ENCODE measurements at places on chromosomes 16 and 17.

GRCh38 chr17:8691931-8692330 lies 52.7 kb downstream of the CCDC42 start:
- DNase-seq, result no peak

- DNase-seq, result no peak
Observed at GRCh38 chr17:65001409-65002045, 55.0 kb downstream of the GNA13 start.

- DNase-seq, result no peak
Observed at GRCh38 chr17:81244358-81245023, 5.4 kb downstream of the NDUFAF8 start.

GRCh38 chr16:4522051-4522581 lies 16.5 kb downstream of the CDIP1 start:
- DNase-seq, result no peak

DNA sequence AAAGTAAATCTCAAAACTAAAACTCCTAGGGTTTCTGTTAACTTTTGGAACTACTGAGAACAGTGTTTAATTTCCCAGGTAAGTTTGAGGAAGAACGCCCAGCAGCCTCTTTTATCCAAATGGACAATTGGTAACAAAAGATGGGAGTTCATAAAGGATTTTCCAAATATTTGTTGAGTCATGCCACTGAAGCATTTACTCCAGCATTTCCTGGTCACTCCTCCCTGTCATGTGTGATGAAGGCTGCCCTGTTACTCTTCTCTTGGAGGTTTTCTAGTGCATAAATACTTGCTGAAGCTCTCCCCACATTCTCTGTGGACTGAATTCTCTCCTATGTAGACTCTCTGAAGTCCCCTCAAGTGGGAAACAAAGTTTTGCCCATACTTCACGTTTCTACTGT lies 16.5 kb downstream of the ZNF75A start:
- DNase-seq, result no peak

- no peak for DNase-seq
Observed at GRCh38 chr16:53971616-53972015, 267.7 kb downstream of the FTO start.

- no peak for DNase-seq
Observed at GRCh38 chr16:23855010-23855409, 19.2 kb downstream of the PRKCB start.

GRCh38 chr16:9874219-9874618 lies 308.0 kb downstream of the GRIN2A start:
- DNase-seq, result no peak

GRCh38 chr17:55335625-55336024 lies 70.9 kb downstream of the HLF start:
- DNase-seq, result no peak

GRCh38 chr16:85628265-85628556 lies 15.1 kb downstream of the GSE1 start:
- DNase-seq, result no peak

DNA sequence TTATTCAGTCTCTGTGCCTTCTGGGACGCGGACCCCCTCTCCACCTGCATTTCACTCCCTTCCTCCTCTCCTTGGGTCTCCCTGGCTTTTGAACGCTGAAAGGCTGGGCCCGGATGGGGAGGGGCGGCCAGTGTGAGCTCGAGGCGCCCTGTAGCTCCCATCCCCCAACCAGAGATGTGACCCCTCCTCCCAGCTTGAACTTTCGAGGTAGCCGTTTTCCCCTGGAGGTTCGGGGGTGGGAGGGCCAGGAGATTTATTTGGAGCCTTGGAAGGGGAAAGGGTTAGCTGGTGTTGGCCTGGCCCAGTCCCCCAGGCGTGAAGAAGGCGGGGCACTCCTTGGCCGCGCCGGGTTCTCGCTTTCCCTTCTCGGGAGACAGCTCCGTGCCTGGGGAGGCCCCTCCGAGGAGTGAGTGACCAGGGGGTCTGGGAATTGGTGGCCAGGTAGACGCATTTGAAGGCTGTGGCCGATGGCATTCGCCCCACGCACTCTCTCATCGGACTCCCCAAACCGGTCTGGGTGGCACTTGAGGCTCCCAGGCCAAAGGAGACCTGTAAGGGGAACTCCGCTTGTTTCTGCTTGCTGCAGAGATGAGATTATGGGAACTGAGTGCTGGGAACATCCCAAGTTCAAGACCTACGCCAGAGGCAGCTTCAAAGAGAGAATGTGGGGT lies 942 bp downstream of the LDAF1 start:
- DNase-seq, result no peak

- peak; percentile 16 for DNase-seq
Observed at GRCh38 chr17:58703137-58703915, 10.9 kb downstream of the RAD51C start.

Measured in HS-5 (cell line).